ENCODE measurements at places on chromosomes 11 and 22. TPM values are rescaled to one million over a fixed set of nuclear protein-coding genes. Genes with fewer than 3 reads are reported as not detected.

DNA sequence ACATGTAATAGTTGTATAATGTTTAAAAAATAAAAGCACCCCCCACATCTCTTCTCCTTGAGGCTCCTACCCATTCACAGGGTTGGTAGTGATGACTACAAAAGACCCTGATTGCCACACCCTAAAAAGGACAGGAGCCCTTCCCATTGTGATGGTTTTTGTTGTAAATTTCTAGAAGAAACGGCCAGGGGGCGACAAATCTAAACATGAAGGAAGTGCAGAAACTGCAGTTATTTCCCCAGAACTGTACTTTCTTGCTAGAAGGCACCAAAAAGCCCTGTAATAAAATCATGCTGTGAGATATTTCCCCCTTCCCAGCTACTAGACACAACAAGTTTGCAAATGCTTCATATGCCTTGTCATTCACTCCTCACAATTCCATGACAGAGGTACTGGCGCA, 10.8 kb downstream of the PRR5L start:
- no peak for DNase-seq

GRCh38 chr11:104725796-104726408, 172.4 kb downstream of the CASP12 start:
- DNase-seq = no peak

GRCh38 chr11:108216988-108217387, 5.5 kb downstream of the NPAT start:
- DNase-seq = no peak

DNA sequence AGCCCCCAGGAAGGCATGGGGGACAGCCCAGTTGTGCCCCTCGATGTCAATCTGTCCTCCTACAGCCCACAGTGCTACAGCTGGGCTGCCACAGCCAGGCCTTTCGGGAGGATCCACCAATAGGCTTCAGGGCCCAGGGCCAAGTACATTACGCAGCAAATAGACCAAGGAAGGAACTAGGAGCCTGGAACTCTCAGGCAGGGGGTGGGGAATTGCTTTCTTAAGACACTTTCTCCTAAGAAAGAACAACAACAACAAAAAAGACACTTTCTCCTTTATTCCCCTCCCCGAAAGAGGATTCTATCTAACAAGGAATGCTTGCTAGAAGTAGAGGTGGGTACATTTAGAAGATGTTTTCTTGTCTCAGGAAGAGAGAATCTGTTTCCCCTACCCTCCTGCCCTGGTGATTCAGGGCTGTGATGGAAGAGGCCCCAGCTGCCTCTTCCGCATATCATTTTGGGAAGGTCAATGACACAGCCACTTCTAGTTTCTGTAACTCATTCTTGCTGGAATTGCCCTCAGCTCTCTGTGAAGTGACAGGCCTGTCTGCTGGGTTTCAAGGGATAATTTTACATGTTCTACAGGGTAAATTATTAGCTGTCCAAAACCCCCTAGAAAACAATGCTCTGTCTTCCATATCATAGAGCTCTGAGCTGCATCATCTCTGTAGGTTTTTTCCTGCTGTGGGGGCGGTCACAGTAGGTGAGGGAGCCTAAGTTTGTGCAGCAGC, 6.0 kb upstream of the MALAT1 start:
- no peak for DNase-seq

DNA sequence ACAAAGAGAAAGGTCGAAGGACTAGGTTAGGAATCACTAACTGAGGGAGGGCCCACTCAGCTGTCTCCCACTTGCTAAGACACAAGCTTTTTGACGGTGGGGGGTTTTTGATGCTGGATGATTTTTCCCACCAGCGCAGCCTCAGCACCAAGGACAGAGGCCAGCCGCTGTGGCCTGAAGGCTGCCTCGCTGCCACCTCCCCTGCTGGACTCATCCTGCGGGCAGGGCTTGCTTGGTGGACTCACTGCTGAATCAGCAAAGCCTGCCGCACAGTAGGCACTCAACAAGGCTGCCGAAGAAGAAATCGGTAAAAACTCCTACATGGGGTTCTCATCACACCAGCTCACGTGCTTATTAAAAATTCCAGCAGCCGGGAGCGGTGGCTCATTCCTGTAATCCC, 2.6 kb downstream of the ALG12 start:
- DNase-seq = no peak

DNA sequence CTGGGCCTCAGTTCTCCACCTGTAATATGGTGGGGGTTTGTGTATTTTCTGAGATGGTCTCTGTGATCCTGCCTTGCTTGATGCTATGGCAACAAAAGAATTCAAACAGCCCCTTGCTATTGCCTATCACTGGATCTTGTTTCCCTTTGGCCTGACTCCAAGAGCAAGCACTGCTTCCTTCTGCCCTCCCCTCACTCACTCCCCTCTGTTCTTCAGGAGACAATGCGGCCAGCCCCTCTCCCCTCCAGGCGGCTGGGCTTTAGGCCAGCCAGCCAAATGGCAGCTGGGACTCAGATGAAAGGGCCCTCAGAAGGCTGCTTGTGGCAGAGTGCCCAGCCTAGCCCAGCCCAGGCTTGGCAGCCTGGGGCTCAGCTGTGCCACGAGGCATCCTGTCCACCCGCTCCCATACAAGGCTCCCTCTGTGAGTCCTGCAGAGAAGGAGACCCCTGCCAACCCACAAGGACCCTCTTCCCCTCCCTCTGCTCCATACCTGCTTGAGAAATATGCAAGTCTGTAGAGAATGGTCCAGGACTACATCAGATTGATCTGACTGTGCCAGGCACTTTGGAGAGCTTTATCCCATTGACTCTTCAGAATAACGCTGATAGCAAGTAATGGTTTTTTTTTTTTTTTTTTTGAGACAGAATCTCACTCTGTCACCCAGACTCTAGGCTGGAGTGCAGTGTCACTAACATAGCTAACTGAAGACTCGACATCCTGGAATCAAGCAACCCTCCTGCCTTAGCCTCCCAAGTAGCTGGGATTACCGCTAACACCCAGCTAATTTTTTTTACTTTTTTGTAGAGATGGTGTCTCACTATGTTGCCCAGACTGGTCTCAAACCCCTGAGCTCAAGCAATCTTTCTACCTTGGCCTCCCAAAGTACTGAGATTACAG, 7.6 kb upstream of the KCTD14 start:
- DNase-seq = no peak

The SCUBE2 gene
- 2.8 TPM for total RNA-seq

The KCNJ1 gene
- total RNA-seq = not detected

The OR52A1 gene
- total RNA-seq = not detected
